ENCODE measurements at places on chromosomes 16 and 17. TPM values are rescaled to one million over a fixed set of nuclear protein-coding genes. Genes with fewer than 3 reads are reported as not detected.

Gene DNAI2
- total RNA-seq = not detected

DNA sequence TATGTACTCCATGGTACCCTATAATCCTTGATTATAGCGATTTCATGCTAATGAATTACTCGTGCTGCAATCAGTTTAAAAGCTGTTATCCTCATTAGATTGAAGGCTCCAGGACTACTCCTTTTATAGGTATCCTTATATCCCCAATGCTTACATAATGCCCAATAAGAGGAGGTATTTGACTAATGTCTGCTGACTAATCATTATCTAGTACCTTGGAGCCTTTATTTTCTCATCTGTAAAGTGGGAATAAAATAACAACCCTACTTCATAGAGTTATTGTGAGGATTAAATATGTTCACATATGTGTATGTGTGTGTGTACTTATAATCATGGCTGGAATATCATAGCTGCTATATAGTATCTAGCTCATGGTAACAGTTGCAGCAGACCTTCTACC lies 1031.5 kb downstream of the CDH11 start:
- DNase-seq = no peak

Gene GP1BA
- total RNA-seq = not detected

DNA sequence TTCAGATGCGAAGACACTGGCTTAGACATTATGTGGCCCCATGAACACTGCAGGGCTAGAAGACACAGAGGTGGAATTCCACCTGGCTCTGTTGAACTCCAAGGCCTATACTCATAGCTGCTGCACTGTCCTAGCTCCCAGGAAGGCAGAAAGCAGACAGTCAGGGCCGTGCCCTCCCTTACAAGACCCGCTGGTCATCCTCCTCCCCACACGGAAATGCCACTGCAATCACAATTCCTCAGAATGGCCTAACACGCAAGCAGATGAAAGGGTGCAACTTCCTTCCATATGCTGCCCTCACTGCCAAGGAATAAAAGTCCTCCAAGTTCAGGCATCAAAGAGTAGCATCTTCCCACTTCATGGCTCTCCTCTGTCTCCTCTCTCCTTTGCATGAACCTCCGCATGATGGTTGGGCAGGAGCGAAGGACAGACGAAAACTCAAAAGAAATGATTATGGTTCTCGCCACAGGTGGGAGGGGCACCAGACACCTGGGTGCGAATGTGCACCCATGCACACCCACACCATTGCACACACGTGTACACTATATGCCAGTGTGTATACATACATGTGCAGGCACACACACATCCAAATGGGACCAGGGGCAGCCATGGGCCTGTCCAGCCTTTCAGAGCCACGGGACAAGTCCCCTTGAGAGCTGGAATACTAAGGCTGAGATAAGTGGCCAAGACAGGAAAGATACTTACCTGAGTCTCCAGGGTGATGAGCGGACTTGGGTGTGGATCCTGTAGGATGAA lies 113.3 kb downstream of the XYLT1 start:
- no peak for DNase-seq

Gene NUDT7
- total RNA-seq = 3.9 TPM

DNA sequence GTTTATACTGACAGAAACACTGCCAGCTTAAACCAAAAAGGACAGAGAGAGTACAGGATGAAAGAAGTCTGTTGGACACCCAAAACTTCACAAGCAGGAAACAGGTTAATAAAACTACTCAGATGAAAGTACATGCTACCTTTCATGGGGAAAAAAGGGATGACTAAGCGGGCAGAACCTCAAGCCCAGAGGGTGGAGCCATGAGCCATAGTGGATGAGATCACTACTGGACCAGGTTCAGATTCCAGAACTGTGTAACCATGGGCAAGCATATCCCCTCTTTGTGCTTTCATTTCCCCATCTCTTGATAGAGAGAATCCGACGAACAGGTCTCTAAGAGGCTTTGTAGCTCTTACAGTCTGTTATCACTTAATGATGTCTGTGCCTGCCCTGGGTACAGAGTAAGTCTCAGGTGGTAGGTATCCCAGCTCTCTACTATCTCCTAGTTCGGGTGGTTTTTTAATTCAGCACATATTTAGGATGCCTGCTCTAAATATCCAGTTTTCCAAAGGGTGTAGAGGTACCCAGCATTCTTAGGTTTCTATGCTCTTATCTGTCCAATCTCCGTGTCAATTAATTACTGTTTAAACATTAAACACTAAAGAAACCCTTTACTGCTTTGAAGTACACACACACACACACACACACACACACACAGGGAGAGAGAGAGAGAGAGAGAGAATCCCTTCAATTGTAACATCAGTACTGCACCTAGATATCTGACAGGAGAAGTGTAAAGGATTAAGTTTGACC lies 206.7 kb downstream of the ZNF423 start:
- no peak for DNase-seq

Gene CORO6
- 2.8 TPM for total RNA-seq

GRCh38 chr17:21172846-21173245 lies 41.1 kb downstream of the TMEM11 start:
- DNase-seq = no peak

DNA sequence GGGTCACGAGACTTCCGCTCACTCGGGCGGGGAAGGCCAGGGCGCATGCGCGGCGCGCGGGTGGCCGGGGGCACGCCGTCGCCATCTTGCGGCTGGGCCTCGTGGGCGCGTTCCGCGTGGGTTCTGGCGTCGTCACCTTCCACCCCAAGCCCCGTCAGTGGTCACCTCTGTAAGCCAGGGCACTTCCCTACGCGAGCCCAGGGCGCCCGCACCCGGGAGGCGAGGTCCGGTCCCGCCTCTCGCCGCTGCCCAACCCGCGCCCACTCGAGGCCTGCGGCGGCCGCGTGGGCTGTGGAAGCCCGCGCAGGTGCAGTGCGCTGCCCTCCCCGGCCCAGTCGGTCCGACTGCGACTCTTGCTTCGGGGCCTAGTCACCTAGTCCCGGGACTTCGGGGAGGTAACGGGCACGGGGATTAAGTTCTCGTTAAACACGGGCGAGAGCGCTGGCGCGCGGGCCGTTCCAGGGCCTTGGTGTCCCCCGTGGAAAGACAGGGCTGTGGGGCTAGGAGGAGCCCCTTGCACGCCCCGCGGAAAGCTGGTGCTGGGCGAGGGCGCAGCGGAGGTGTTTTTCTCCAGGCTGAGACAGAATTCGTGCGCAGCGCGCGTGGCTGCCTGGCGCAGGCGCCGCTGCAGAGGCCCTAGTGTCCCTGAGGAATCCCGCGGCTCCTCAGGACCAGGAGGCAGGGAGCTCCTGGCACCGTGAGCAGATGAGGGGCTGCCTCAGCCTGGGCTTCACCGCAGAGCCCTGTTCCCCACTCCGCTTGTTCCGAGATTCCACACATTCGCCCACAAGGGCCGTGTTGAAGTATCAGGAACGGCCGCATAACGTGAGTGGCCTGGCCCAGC lies 472 bp upstream of the ARHGDIA start:
- peak; percentile 83 for DNase-seq

All from IMR-90 (cell line).